T-helper 2 cell treated with Interferon-gamma antibody and Interleukin-4, amounts not matched to agents 5 μg/mL and 100 μg/mL, for 36 hours (primary cell): ENCODE measurements at places on chromosomes 11 and 22.
A peak's percentile ranks its signal among the peaks of the same experiment; 100 is the strongest.

- peaks cover 26% of the 10 kb centered on the region for H3K36me3 ChIP-seq
- peak overlapping the region; percentile 90 for H3K4me3 ChIP-seq
- H3K27ac ChIP-seq: peak overlapping the region; percentile 88
- no peak for DNase-seq
- no peaks in the 10 kb centered on the region for H3K27me3 ChIP-seq
Measured at GRCh38 chr11:5684036-5684645, 733 bp downstream of the TRIM5 start.

DNA sequence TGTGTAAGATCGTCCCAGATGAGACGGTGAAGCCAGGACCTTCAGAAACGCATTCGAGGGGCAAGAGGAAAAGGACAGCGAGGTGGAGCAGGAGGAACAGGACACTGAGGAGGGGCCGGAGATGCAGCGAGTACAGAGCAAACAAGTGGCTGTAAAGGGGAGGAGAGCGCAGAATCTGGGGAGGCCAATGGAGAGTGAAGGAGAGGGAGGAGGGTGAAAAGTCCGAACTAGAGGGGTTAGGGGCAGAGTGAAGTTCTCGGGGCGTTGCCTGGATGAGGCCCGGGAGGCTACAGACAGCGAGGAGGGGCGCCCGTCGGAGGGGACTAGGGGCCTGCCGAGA is 8.8 kb upstream of the PPIL2 start:
- H3K36me3 ChIP-seq: peaks cover 4% of the 10 kb centered on the region
- H3K4me1 ChIP-seq: peaks cover 19% of the 10 kb centered on the region
- no peak for DNase-seq
- H3K27me3 ChIP-seq: no peaks in the 10 kb centered on the region
- H3K4me3 ChIP-seq: peak overlapping the region; percentile 75

DNA sequence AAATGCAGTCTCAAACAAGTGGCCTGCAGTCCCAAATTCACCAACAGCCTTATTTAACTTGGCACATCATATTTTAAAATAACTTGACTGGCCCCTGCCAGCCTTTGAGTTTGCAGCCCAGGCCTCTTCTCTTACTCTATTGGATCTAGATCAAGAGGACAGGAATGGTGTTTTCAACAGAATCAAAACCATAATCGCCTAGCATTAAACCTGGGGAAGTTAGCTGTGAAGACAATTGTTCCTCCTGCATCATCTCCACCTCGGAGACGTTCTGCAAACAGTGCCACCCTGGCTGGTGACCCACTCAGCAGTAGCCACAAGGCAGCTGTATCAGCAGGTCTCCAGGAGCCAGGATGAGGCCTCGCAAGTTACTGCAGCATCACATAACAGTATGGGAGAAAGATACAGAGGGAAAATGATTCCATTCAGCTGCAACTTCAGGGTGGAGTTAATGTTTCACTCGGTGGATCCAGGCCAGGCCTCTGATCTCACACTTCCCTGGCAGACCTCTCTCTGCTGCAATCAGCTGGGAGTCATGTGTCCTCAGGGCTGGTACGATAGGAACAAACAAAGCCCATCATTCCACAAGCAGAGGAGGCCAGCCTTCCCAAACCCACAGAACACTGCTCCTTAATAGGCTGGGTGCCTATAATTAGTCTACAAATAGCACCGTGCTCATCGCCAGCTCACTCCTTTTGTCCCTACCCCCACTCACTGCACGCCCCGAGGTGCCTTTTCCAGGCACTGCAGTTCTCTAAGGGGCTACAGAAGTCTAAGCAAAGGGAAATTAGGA is 18.6 kb upstream of the SCN2B start:
- H3K4me1 ChIP-seq: peaks cover 12% of the 10 kb centered on the region
- H3K27me3 ChIP-seq: peaks cover under 1% of the 10 kb centered on the region
- H3K4me3 ChIP-seq: no peak overlapping the region
- peaks cover 58% of the 10 kb centered on the region for H3K36me3 ChIP-seq
- no peak overlapping the region for H3K27ac ChIP-seq

- peaks cover 32% of the 10 kb centered on the region for H3K4me1 ChIP-seq
- no peak for DNase-seq
- peak overlapping the region; percentile 82 for H3K27ac ChIP-seq
- H3K36me3 ChIP-seq: peaks cover 4% of the 10 kb centered on the region
- peaks cover 5% of the 10 kb centered on the region for H3K27me3 ChIP-seq
Measured at GRCh38 chr11:65898656-65899355, 1.4 kb downstream of the FOSL1 start.

DNA sequence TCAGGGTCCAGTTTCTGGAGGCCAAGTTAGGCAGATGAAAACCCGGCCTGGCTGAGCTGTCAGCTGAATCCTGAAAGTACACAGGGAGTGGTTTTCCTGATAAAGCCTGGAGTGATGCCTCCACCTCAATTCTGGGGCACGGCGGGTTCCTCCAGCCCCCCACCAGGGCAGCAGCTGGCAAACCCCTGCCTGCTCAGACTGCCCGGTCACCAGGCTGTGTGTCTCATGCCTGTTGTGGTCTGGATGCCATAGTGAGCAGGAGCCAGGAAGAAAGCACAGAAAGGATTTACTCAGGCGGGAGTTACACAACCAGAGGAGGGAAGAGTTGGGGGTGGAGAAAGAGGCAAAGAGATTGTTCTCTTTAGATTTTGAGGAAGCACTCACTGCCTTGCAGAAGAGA is 119.9 kb upstream of the RASSF10 start:
- no peaks in the 10 kb centered on the region for H3K4me1 ChIP-seq
- no peak overlapping the region for H3K4me3 ChIP-seq
- DNase-seq: no peak
- peaks cover 7% of the 10 kb centered on the region for H3K27me3 ChIP-seq
- H3K27ac ChIP-seq: no peak overlapping the region

DNA sequence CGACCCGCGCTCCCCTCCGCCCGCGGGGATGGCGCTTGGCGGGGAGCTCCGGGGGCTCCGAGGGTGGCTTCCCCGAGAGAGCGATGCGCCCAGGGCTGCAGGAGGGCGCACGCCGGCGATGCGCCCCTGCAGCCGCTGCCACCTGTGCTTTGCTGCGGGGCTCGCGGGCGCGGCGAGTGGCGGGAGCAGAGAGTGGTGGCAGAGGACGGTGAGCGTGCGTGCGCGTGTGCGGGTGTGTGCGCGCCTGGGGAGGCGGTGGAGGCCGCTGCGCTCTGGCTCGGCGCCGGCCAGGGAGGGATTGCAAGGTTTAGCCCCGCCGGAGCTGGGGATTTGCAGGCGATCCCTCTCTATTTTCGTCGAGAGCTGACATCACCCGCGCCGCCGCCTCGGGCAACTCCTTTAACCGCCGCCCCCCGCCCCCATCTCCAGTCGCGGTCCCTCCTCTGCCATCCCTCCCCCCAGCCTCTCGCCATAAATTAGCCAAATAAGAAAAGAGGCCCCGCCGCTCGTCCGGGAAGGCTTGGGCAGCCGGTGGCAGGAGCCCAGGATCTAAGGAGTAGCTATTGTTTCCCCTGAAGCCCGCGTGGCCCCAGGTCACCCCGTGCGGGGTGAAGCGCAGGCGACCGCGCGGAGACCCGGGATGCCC is at the start of gene SLC1A2:
TSS of gene SLC1A2 (minus strand) at position 375 of the 646 bp plus-strand sequence. CDS start 592 bp downstream, outside the sequence.
- no peak for DNase-seq
- H3K4me1 ChIP-seq: peaks cover 3% of the 10 kb centered on the region
- peaks cover 90% of the 10 kb centered on the region for H3K27me3 ChIP-seq
- H3K27ac ChIP-seq: no peak within 1 kb of the TSS
- peak within 1 kb of the TSS; percentile 57 for H3K4me3 ChIP-seq
- peaks cover 1% of the 10 kb centered on the region for H3K36me3 ChIP-seq

GRCh38 chr11:34623463-34623862 is 2.6 kb downstream of the EHF start:
- no peaks in the 10 kb centered on the region for H3K4me1 ChIP-seq
- H3K27ac ChIP-seq: no peak overlapping the region
- no peaks in the 10 kb centered on the region for H3K36me3 ChIP-seq
- peaks cover 25% of the 10 kb centered on the region for H3K27me3 ChIP-seq

- peaks cover 8% of the 10 kb centered on the region for H3K4me1 ChIP-seq
- DNase-seq: no peak
- H3K27ac ChIP-seq: no peak overlapping the region
- peaks cover 16% of the 10 kb centered on the region for H3K27me3 ChIP-seq
- no peak overlapping the region for H3K4me3 ChIP-seq
- H3K36me3 ChIP-seq: peaks cover 6% of the 10 kb centered on the region
Measured at GRCh38 chr11:76777305-76777704, 5.9 kb upstream of the TSKU start.

GRCh38 chr11:40877981-40878380 is 581.5 kb downstream of the LRRC4C start:
- no peak overlapping the region for H3K27ac ChIP-seq
- no peaks in the 10 kb centered on the region for H3K27me3 ChIP-seq
- H3K36me3 ChIP-seq: no peaks in the 10 kb centered on the region
- H3K4me1 ChIP-seq: no peaks in the 10 kb centered on the region
- DNase-seq: no peak

DNA sequence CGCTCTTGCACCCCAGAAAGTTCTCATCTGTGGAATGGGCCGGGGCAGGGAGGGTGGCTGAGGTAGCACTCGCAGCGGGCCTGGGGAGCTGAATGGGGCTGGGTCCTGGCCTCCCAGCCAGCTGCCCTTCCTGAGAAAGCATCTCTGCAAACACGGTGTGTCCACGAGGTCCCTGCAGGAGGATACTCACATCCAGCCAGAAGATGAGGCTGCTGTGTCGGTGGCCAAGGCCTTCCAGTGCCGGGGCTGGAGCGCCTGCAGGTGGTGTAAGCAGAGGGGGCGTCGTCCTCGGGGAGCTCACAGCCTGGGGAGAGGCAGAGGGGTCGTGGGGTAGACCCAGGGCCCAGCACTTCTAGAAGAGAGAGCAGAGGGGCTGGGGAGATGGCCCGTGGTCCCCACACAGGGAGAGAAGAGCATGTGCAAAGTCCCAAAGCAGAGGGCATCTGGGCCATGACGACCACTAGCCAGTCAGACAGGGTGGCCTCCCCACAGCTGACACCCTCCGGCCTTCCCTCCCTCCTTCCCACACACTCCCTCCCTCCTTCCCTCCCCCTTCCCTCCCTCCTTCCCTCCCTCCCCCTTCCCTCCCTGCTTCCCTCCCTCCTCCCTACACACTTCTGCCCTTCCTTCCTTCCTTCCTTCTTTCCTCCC is 97.9 kb downstream of the WNT7B start:
- no peaks in the 10 kb centered on the region for H3K4me1 ChIP-seq
- H3K36me3 ChIP-seq: no peaks in the 10 kb centered on the region
- H3K4me3 ChIP-seq: no peak overlapping the region
- no peak for DNase-seq

DNA sequence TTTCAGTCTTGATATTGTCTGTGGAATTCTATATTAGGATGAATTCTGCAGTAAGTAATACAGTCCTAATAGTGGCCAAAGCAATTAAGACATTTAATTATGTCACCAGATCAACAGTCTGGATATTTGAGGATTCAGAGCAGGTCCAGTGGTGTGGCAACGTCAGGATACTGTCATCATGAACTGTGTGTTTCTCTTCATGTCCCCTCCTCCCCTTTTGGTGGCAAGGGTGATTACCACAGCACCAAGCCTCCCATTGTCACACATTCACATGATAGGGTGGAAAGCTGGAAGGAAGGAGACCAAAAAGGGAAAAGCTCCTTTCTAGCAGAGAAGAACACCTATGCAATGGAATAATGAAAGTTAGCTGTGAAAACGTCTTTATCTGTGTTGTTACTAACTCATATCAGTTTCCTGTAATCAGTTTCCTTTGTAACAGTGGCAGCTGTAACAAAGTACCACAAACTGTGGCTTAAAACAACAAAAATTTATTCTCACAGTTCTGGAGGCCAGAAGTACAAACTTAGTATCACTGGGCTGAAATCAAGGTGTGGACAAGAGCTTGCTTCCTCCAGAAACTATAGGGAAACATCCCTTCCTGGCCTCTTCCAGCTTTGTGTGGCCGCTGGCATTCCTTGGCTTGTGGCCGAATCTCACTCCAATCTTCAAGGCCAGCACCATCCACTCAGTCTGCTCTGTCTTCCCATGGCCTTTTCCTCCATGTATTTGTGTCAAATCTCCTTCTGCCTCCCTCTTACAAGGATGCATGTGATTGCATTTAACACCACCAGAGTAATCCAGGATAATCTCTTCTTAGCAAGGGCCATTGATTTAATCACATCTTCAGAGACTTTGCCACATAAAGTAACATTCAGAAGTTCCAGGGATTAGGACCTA is 6.5 kb upstream of the RBM14 start:
- peak overlapping the region; percentile 44 for H3K4me3 ChIP-seq
- H3K27ac ChIP-seq: peak overlapping the region; percentile 73

DNA sequence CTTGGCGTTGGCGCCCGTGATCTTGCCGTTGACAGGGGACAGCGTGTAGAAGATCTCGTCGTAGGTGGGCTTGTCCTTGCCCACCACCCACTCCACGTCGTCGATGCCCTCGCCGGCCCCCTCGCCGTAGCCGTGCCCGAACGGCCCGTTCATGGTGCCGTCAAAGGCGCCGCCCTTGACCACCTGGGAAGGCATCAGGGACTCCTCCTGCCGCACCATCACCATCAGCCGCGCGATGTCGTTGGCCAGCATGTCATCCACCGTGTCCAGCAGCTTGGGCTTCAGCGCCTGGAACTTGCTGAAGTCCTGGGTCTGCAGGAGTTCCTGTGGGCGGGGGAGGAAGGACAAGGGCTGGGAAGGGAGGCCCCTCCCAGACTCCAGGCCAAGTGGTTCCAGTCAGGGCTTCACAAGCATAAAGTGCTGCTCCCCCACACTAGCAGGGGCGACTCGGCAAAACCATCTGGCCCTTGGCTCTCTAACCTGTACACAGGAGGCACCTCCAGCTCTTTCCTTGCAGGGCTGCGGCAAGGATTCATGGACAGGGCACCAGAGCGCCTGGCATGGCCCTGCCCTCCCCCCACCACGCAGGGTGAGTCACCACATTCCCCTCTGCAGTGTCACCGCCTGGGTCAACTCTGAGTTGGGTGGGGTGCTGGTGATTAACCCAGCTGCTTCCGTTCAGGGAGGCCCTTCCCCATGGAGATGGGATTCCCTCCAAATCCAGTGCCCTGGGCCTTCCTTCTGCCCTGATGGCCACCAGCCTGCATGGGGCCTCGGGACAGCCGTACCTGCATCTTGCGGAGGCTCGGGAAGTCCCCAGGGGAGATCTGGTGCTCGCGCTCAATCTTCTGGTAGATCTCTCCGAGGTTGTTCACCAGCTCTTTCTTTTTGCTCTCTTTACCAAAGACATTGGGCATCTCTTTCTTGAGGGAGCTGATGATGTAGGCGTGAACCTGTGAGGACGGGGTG is 10.4 kb upstream of the CDC42BPG start:
- H3K4me3 ChIP-seq: peak overlapping the region; percentile 59
- no peak for DNase-seq
- H3K27ac ChIP-seq: peak overlapping the region; percentile 84
- peaks cover 66% of the 10 kb centered on the region for H3K4me1 ChIP-seq

- peak within 1 kb of the TSS; percentile 84 for H3K4me3 ChIP-seq
- H3K27me3 ChIP-seq: peaks cover 9% of the 10 kb centered on the region
- peak within 1 kb of the TSS; percentile 96 for H3K27ac ChIP-seq
- H3K36me3 ChIP-seq: peaks cover 2% of the 10 kb centered on the region
- peaks cover 31% of the 10 kb centered on the region for H3K4me1 ChIP-seq
Measured at GRCh38 chr11:6320411-6321155, at the start of gene CAVIN3. TSS of gene CAVIN3 (minus strand) at chr11:6320501. CDS start at chr11:6320476, 25 bp downstream.

DNA sequence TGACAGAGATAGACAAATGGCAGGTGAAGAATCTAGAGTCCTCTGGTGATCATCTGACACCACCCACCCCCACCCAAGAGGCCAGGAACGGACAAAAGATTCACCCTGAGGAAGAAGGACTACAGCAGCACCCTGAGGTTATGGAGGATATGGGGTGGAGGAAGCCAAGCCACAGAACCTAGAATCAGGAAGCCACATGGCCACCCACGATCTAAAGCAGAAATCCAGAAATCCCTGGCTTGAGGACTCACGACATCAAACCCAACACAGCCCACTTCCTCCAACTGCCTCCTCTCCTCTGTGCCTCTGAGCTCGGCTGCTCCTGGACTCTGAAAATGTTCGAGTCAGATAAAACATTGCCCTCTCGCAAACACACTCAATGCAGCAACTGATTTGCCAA is 364.3 kb downstream of the SHANK2 start:
- no peaks in the 10 kb centered on the region for H3K36me3 ChIP-seq
- H3K4me3 ChIP-seq: no peak overlapping the region
- H3K27me3 ChIP-seq: no peaks in the 10 kb centered on the region
- DNase-seq: no peak
- H3K4me1 ChIP-seq: no peaks in the 10 kb centered on the region
